Aorta (tissue), 5 donors: ENCODE measurements at places on chromosomes 13 and 19. TPM values are rescaled to one million over a fixed set of nuclear protein-coding genes. Genes with fewer than 3 reads are reported as not detected.

The TMC4 gene
- total RNA-seq: 1.2 TPM

The DCT gene
- total RNA-seq: 0.29 TPM

The RNU6-9 gene
- total RNA-seq: not detected

DNA sequence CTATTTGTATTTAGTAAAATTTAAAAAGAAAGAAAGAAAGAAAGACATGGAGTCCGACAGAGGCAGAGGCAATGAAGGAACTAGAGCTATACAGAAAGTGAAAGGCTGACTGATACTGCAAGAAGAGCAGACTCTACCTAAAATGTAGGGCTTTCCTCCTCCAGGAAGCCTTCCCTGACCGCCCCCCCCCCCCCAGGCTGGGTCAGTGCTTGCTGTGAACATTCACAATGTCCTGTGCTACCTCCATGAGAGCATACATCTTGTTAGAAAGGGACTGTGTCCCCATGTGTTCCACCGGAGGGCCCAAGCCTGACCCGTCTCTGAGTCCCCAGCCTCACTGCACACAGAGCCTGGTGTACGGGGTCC, 5.7 kb upstream of the CA11 start:
- H3K4me3 ChIP-seq: no peak overlapping the region
- H3K36me3 ChIP-seq: no peaks in the 10 kb centered on the region
- H3K4me1 ChIP-seq: no peaks in the 10 kb centered on the region
- H3K27ac ChIP-seq: no peak overlapping the region

The KLK14 gene
- 0.71 TPM for total RNA-seq
